AG10803 (cell line): ENCODE measurements at places on chromosomes 4 and X.

DNA sequence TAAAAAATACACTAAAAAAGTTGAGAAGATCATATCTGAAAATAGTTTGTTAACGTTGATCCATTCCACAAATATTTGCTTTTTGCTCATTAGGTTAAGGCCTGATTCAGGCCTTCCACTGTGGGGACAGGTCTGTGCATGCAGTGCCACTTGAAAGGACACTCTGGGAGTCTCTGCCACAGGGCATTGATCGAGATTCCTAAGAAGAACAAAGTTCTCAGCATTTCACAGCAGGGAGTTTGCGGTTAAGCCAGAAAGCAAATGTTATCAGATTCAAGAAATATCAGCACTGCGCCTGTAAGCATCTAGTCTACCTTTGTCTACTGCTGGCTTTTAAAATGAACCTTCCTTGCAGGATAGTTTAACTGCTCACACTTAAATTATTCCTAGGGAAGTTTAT is 62.2 kb upstream of the TNIP3 start:
- no peak for DNase-seq

- no peak for DNase-seq
Measured at GRCh38 chr4:47167081-47168035, 136.0 kb downstream of the GABRB1 start.

GRCh38 chr4:142781114-142781513 is 65.0 kb downstream of the INPP4B start:
- no peak for DNase-seq

DNA sequence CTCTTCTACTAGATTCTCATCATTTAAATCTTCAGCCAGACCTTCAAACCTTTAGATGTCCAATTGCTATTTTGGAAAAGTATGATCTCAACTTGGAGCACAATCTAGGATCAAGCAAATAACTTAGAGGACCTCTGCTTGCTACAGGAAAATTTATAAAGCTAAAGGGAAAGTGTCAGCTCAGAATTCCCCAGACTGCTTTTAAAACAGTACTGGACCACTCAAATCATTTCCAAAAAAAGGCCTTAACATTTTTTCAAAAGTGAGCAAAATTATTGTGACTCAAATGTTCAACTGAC is 169.8 kb downstream of the PARM1 start:
- DNase-seq, result no peak

DNA sequence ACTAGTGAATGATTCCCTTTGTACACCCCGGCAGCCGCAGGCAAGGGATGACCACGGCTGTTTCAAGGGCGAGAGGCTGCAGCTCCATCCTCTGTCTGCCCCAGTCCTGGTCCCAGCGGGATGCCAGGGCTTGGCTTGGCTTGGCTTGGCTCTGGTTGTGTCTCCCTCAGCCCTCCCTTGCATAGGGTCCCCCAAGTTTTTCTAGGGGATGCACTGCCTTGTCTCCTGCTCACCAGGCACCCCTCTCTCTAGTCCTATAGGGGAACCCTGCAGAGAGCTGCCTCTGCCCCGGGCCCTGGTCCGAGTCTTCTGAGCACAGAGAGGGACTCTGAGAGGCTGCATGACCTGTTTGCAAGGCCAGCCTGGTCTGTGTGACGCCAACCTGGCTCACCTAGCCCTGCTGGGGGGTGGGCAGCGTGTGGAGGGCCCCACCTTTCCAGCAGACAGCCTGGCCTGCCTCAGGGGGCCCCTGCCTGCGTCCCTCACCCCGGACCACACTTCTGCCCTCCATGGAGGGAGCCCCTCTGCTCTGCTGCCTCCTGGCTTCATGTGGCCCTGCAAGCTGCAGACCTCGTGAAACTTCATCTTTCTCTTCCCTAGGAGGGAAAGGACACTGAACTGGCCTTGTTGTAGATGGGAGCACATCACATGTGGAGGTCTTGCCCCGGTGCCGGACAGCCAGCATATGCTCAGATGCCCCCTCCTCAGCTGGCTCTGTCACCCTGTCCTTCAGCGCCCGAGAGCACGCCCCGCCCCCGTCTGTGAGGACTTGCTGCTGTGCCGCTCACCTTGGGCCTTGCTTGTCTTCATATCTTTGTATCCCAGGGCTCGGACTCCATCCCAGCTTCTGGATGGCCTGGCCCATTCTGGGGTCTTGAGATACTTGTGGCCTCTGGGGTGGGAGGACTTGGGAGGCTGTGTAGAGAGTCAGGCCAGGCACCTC is 16.4 kb downstream of the SORCS2 start:
- no peak for DNase-seq

DNA sequence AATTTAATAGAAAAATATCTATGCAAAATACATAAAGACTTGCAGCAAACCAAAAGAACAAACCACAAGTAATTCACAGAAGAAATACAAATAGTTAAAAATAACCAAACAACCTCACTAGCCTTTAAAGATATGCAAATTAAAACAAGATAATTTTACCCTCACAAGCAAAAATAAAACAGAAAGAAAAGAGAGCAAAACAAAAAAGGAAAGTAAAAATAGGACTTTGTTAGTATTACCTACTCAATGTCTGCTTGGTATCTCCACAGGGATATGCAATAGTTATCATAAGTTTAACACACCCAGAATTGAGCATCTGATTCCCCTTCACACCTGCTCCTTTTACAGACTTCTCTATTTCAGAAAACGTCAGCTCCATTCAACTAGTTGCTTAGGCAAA is 737.5 kb upstream of the MAGEB2 start:
- DNase-seq, result no peak

GRCh38 chr4:10302096-10302495 is 155.1 kb downstream of the ZNF518B start:
- no peak for DNase-seq
